Sigmoid colon (tissue), 7 donors: ENCODE measurements at places on chromosomes 7 and 10.
A peak's percentile ranks its signal among the peaks of the same experiment; 100 is the strongest.

GRCh38 chr10:67319976-67320375, 376.0 kb downstream of the CTNNA3 start:
- DNase-seq, result no peak

GRCh38 chr10:6864142-6864541, 284.1 kb upstream of the PRKCQ start:
- no peak for DNase-seq

DNA sequence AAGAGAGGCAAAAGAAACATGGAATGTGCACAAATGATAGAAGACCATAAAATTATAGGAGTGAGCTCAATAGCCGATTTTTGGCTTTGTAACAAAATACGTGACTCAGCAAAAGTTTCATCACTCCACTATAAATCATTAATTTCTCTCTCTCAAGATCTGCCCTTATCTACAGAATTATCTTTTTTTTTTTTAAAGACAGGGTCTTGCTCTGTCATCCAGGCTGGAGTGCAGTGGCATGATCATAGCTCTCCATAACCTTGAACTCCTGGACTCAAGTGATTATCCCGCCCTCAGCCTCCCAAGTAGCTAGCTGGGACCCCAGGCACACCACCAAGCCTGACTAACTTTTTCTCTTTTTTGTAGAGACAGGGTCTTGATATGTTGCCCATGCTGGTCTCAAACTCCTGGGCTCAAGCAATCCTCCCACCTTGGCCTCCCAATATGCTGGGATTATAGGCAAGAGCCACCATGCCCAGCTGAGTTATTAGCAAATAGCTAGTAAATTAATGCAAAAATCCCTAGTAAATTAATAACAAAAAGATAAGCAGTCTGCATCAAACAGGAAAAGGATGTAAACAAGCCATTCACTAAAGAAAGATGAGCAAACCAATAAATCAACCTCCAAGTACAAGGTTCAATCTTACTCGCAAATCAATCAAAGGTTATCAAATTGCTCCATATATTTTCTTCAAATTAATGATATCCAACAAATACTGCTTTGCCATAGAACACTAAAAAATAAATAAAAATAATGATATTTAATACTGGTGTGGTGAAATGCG, 450.7 kb downstream of the PARD3 start:
- no peak for DNase-seq

DNA sequence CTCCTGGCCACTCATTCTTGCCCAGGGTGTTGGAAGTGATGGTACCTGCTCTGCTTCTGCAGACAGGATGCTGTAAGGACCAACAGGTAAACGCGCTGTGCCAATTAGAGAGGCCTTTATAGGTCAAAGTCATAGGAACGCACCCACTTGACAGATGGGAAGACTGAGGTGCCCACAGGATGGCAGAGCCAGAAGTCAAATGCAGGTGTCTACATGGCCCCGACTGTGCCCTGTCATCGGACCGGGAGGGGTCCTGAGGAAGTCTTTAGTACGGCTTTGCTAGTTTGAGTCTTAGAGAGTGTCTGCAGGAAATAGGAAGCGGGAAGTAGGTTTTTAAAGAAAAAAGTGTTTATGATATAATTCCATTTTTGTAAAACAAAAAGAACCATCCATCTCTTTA, 57.3 kb downstream of the HK1 start:
- no peak for DNase-seq

DNA sequence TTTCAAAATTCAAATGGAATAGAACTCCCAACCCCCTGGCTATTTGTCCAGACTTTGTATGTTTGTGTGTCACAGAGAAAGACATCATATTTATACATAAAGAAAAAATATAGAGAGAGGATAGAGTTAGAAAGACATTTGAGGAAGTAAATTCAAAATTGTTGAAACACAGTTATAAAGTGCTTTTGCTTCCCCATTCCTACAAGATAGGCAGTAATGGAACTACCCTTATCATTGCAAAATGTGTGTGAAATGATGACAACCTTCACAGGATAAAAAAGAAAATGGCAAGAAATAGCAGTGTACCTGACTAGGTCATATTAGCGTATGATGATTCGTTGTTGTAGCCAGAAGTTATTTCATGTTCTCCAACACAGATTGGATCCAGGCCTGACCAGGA, 63.1 kb downstream of the FZD1 start:
- no peak for DNase-seq

DNA sequence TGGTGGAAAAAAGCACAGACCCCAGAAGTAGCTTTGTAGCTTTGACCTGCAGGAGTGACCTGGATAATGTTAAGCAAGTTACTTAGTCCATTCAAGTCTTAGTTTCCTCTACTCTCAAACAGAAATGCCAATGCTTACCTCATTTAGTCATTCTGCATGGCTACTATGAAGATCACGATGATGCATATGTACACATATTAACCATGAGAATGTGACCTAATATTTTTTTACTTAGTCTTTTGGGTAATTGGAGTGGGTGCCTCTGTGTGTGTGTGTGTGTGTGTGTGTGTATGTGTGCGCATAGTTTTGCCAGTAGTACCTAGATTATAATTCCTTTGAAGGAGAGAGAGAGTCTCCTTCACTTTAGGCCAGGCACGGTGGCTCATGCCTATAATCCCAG, 95.8 kb downstream of the NRP1 start:
- no peak for DNase-seq

DNA sequence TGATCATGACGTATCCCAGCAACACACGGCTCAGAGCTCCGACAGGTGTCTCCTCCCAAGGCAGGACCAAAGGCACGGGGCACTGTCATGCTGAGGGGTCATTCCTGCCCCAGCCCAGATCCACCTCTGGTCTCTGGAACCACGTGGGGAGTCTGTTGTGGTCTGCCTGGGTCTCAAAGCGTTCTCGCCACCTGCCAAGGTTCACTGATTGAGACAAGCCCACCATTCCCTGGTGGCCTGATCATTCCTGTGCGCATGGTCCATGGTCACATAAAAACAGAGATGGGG, 83.5 kb downstream of the HIPK2 start:
- DNase-seq, result no peak

DNA sequence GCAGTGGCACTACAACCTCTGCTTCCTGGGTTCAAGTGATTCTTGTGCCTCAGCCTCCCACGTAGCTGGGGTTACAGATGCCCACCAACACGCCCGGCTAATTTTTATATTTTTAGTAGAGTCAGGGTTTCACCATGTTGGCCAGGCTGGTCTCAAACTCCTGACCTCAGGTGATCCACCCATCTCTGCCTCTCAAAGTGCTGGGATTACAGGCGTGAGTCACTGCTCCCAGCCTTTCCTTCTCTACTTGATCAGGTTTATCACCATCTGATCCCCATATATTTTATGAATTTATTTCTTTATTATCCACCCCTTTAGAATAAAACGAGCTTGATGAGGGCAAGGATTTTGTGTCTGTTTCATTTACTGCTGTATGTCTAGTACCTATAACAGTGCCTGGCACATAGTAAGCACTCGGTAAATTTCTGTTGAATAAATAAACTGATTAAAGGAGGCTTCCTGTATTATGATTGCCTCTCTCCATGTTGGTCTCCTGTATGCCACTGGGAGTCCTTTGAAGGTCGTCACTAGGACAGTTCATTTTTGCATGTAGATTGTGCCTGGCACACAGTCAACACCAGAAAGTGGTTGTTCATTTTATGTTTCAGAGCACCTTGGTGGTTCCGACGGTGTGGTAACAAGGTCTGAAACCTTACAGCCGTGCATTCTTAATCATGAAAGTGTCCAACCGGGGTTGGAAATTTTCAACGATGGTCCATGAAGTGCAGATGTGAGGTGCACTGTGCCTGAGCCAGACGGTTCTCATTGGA, 9.6 kb upstream of the EIF3A start:
- DNase-seq, result peak; percentile 19

DNA sequence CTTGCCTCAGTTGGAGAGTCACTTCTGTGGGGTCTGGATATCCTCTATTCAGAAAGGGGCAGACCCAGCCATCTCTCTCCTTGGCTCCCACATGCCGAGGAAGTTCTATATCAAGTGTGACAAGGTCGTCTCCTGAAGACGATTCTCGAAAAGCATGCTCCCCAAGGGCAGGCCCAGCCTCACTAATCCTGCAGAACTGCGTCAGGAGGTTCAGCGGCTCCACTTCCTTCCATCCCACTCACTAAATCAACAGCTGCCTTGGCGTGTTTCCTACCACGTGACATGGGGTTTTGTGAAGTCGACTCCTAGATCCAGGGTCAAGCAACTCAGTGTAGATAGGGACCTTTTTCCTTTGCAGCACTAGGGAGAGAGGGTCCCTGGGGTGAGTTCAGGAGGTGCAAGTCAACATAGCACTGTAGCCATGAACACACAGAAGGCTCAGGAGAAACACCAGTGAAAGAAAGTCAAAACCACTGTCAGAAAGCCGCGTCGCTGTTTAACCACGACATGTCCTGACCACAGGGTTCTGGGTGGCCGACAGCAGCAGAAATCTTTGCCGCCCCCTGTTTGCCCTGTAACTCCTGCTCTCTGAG, 156.4 kb downstream of the PRPF18 start:
- DNase-seq, result peak; percentile 32

DNA sequence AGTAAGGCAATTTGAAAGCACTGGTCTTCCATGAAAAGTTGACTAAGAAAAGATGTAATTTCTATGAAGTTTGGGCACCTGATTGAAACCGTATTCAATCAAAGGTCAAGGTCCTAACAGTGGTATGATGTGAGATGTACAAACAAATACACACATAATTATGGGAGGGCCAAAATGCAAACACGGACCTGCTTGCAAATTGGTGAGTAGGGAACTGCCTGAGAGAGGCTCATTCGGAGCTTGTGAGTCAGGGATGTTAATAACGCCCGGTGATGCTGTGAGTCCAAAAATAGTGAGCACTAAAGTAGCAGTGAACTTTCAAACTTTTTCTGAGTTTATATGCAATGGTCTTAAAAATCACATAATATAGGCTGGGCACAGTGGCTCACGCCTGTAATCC, 34.2 kb upstream of the FAM180A start:
- no peak for DNase-seq

DNA sequence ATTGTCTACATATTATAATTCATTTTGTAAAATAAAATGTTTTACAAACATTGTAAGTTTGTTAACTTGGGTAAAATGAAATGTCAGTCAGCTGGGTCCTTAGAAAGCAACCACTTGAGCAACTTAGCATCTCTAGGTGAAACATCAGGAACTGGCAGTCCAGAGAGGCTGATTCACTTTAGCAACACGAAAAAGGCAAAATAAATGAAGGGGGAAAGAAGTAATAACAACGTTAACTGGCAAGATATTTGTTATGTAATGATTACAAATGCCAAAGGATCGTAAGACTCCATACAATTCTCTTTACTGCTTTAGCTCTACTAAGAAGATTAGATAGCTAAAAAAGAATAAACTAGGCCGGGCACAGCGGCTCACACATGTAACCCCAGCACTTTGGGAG, 5.0 kb downstream of the PDZD8 start:
- DNase-seq, result no peak

GRCh38 chr10:17768496-17768895, 16.5 kb downstream of the TMEM236 start:
- no peak for DNase-seq
